AG08396 (cell line): ENCODE measurements at places on chromosomes 13 and 19.

GRCh38 chr19:15781661-15782060 lies 5.8 kb upstream of the OR10H5 start:
- DNase-seq = no peak

DNA sequence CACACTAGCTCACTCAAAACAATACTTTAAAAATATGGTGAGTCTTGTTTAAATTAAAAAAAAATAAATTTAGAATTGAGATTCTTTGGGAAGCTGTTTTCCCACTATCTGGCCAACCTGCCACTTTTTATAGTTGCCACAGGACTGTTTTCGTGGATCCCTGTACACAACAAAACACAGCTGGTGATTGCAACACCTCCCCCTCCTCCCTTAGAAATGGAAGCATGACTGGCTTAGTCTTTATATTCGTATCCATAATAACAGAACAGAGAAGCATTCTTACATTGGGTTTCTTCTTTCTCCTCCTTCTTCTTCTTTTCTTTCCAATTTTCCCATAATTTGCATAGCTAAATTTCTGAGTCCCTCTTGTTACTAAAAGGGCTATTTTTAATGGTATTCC lies 79.5 kb upstream of the GJB6 start:
- DNase-seq = no peak

DNA sequence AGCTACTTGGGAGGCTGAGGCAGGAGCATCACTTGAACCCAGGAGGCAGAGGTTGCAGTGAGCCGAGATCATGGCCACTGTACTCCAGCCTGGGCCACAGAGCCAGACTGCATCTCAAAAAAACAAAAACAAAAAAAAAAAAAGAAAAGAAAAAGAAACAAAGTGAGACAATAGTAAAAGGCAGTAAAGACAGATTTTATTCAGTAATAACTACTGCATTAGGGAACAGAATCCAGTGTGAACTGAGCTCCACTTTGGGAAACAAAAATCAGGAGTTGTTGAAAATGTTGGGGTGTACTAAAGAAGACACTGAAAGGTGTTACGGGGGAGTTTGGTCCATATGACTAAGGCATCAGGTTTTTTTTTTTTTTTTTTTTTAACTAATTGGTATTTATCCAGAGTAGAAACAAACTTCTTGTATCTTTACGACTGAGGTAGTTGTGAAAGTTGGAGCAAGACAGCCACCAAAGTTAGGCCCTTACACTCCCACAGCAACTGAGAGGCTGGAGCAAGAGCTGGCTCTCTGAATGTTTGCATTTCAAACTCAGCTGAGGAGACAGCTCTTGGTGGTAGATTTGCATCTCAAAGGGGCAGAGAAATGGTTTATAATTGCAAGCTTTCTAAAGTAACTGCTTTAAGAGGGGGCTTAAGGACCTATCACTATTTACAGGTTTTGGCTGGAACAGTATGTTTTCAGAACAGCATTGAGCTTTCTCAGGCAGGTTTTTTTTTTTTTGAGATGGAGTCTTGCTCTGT lies 24.2 kb downstream of the ZNF607 start:
- DNase-seq = no peak

- no peak for DNase-seq
Observed at GRCh38 chr13:30103161-30103840, 204.1 kb downstream of the KATNAL1 start.

GRCh38 chr13:39676315-39676876 lies 20.9 kb downstream of the COG6 start:
- no peak for DNase-seq

DNA sequence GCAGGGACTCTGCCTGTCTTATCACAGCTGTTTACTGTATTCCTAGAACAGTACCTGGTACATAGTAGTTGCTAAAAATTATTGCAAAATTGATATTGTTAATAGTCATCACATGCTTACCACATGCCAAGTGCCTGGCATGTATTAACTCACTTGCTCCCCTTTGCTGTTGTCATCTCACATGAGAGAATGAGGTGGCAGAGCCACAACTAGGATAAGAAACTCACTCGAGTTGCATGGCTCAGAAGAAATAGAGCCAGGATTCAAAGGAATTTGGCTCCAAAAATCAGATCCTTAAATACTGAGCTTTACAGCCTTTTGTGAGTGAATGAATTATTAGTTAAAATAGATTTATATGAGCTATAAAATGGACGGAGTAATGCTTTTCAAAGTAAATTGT lies 42.6 kb downstream of the B3GLCT start:
- DNase-seq = no peak

DNA sequence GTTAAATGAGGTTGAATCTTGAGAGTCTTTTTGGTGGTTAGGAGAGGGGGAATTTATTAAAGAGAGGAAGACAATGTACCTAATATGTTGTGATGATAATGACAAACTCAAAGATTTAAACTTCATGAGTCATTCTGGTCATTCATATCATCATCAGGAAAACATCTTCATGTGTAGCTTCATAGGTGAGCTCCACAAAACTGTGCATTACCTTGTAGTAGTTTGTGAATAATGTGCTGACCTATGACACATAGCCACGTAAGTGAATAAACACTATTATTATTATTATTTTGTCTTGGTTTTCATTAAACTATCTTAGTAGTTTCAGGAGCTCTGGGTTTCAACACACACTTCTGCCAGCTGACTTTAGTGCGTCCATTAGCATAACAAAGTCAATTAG lies 997 bp upstream of the GPC6 start:
- DNase-seq = no peak

GRCh38 chr13:113273851-113274590 lies 23.0 kb upstream of the LAMP1 start:
- DNase-seq = peak; percentile 26

DNA sequence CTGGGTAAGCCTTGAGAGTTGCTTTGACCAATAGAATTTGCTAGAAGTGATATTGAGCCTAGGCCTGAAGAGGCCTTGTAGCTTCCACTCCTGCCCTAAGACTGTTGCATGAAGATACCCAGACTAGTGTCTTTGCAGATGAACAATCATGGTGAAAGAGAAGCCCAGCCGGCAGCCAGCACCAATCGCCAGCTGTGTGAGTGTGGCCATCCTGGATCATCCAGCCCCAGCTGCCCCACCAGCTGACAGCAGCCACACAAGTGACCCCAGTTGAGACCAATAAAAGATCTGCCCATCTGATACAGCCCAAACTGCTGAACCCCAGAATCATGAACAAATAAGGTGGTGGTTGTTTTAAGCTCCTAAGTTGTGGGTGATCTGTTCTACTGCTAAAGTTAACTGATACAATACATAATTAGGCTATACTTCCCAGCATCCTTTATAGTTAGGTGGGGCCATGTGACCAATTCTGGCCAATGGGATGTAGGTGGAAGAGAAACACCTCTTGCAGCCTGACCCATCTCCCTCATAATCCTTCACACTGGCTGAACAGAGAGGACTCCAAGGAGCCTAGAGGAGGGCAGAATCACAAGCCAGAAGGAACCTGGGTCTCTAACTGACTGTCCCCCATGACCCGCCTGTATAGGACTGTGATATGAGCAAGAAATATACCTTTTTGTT lies 9.4 kb upstream of the ZNF428 start:
- no peak for DNase-seq

DNA sequence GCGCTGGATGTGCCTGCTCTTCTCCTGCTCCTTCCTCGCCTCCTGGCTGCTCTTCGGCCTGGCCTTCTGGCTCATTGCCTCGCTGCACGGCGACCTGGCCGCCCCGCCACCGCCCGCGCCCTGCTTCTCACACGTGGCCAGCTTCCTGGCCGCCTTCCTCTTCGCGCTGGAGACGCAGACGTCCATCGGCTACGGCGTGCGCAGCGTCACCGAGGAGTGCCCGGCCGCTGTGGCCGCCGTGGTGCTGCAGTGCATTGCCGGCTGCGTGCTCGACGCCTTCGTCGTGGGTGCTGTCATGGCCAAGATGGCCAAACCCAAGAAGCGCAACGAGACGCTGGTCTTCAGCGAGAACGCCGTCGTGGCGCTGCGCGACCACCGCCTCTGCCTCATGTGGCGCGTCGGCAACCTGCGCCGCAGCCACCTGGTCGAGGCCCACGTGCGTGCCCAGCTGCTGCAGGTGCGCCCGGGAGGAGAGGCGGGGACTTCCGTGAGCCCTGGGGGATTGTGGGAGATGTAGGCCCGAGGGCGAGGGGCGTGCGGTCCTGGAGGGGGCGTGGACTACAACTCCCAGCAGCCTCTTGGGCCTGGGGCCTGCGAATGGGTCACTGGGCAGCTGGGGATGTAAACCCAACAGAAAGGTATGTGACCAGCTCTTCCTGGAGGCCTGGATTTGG lies 6.7 kb downstream of the KCNJ14 start:
- peak; percentile 39 for DNase-seq

DNA sequence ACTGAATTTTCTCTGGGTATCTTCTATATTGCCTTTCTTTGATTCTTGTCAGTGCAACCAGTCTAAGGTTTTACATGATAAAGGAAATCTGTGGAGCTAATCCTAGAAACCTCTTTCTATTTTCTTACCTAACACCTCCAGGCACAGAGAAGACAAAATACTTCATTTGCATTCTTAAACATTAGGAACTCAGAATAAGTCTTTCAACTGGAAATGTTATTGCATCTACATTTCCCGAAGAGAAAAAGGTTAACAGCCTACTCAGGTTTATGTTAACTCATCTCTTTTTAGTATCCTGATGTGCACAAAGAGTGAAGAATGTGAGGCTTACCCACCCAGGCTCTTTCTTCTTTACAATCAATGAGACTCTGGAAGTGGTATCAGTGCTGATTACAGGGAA lies 106.7 kb downstream of the PCCA start:
- no peak for DNase-seq

DNA sequence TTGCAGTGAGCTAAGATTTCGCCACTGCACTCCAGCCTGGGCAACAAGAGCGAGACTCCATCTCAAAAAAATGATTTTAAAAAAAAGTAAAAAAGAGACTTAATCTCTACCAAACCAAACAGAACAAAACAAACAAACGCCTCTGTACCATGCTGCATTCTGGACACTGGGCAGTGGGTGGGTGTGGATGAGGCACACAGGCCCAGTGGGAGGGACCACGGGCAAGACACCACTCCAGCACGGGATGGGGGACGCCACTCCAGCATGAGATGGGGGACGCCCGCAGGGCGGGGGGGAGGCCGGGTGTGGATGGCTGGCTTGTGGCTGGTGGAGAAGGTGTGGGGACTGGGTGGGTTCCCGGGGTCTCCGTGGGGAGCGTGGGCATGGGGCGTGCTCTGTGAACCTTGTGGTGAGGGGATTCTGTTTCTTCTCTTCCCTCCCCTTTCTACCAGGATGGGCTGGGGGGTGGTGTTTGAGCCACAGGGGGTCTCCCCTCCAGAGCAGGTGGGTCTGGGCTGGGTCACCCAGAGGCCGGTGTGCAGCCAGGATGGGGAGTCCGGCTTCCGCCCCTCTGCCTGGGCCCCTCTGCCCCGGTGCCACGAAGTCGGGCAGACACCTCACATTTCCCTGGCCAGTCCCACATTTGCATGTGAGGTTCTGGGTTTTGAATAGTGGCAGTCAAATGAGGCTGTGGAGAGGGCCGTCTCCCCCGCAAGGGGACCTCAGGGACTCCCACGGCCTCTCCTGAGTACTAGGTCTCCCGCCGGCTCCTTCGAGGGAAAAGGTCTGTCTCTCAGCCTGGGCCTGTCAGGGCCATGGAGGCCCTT lies 23.9 kb upstream of the MATK start:
- no peak for DNase-seq

DNA sequence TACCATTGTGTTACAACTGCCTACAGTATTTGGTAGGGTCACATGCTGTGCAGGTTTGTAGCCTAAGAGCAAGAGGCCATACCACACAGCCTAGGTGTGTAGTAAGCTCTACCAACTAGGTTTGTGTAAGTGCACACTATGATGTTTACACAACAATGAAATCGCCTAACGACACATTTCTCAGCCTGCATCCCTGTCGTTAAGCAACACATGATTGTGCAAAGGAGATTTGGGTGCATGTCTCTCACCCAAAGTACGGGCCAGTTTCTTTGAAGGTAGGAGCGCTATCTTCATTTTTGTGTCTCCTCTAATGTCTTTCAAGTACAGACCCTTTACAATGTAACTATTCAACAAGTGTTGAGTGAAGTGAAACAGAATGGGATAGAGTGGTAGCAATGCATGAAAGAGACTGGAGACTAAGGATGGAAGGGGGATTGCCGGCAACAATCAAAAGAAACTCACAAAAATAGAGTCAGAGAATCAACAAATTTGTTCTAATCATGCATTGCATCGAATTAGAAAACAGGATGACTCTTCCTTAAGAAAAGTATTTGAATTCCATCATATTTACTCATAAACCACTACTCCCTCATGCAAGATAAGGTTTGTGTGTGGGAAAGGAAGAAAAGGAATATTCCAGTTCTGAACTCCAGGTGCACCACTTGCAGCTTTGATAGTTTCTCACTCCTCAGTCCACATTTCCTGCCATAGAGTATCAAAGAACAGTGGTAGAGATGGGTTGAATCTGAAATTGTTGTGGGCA lies 60.2 kb upstream of the TNFRSF19 start:
- DNase-seq = peak; percentile 46

DNA sequence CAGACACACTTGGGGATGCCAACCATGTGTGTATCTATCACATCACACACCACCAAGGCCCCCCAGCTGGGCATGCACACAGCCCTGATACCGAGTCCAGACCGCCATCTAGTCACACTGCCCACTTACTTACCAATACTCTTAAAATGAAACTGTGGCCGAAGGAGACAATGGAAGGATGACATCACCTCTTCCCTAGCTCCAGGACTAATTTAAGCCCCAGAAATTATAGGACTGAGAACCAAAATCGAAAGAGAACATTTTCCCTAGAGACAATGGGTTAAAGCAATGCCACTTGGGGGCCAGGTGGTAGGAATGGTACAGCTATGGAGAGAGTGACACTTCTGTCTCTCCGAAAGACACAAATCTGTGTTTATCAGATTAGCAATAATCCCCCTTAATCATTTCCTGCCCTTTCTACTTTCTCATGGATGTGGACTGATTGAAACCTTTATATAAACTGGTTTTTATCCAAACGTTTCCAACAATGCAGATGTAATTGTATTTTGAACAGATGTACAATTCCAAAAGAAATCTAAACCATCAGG lies 663 bp upstream of the GGACT start:
- no peak for DNase-seq

DNA sequence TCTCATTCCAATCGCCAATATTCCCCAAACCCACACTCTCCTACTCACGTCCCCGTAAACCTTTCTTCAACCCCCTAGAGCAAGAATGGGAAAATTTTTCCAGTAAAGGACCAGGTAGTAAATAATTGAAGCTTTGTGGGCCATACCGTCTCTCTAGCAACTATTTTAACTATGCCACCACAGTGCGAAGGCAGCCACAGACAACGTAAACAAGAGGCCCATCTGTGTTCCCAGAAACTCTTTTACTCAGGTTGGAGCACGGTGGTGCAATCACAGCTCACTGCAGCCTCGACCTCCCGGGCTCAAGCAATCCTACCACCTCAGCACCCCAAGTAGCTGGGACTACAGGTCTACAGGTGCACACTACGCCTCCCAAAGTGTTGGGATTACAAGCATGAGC lies 3.0 kb downstream of the DPRX start:
- DNase-seq = no peak

GRCh38 chr19:1146412-1146699 lies 27.7 kb downstream of the SBNO2 start:
- no peak for DNase-seq

- no peak for DNase-seq
Observed at GRCh38 chr13:31545616-31546015, 193.7 kb upstream of the RXFP2 start.

GRCh38 chr19:10044390-10044789 lies 31.1 kb downstream of the RDH8 start:
- DNase-seq = no peak

- no peak for DNase-seq
Observed at GRCh38 chr13:50531917-50532899, 311.3 kb downstream of the DLEU7 start.
